Kidney (tissue), 22 donors: ENCODE measurements at places on chromosomes 2 and 18. TPM values are rescaled to one million over a fixed set of nuclear protein-coding genes. Genes with fewer than 3 reads are reported as not detected.

DNA sequence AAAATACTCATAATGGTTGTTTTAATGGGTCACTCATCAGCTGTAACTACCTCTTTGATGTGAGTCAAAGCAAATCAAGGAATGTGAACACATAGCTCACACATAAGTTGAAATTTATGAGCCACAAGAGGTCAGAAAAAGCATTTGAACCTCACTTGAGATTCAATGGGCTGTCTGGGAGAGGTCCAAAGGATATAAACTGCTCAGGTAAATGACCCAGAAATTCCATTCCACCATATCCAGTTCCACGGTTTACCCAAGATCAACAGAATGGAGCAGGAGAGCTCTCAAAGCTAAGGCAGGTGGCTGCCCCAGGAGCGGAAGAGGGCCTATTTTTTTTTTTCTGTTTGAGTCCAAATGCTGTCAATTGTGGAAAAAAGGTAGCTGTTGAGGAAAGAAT is 464.1 kb downstream of the TNS1 start:
- peak; percentile 89 for DNase-seq

GRCh38 chr2:83109284-83109683 is 1349.8 kb downstream of the SUCLG1 start:
- DNase-seq: no peak

DNA sequence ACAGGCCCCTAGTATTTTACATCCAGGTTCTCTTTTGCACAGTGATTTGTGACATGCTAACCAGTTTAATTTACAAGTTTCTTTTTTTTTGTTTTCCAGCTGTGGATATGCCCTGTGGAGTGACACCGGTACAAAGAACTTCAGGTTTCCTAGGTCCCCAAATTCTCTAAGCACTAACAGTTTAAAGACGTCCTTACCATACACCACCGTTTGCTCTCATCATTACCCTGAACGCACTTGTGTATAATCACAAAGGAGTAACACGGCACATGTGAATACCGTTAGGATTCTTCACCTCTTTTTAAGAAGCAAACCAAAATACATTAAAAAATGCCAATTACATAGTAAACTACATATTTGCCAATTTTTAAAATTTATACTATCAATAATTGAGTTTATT is 853 bp downstream of the LANCL1 start:
- DNase-seq: no peak

DNA sequence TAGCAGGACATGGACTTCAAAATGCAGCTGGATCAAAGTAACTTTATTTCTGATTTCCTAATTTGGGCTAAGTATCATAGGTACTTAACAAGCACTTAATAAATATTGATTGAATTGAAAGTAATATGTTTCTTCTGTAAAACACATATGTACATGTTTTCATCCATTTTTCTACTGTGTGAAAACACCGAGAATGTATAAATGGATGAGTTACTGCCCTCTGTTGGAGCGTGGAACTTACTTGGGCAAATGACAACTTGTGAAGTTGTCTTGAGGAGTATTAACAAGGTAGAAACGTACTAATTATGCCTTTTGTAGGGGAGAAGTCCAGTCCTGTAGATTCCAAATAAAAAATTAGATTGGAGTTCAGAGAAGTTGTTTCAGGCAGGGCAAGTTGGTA is 87.2 kb downstream of the PHLPP1 start:
- no peak for DNase-seq

DNA sequence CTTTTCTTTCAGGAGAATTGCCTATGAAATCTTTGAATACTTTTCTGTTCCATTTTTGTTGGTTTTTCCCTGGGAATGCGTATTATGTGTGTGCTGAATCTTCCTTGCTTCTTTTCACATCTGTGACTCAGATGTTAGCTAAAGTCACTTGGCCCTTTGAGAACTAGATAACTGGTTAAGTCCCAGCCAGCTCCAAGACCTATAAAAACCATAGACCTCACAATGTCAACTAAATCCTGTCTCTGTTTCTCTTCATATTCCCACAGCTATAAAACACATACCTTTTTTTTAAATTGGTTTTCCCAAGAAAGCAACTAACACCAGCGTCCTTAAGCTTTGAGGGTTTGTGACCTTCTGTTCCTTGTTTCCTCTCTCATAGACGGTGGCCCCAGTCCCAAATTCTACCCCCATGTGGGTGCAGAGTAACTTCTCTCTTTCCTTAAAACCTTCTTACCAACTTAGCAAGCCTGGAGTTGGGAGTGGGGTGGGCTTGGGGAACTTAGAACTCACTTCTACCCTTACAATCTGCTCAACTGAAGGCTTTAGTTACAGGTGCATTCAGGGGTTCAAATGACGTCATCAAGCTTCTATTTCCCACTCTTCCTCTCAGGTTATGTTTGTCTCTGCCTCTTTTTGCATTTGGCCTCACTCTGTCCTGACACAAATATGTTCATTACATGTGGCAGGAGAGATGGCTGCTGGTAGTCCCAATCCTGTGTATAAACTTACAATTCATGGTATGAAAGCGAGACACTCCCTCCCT is 58.1 kb upstream of the TGIF1 start:
- DNase-seq: no peak

- DNase-seq: no peak
These were observed 21.9 kb downstream of the NRP2 start for GRCh38 chr2:205704127-205704741.

DNA sequence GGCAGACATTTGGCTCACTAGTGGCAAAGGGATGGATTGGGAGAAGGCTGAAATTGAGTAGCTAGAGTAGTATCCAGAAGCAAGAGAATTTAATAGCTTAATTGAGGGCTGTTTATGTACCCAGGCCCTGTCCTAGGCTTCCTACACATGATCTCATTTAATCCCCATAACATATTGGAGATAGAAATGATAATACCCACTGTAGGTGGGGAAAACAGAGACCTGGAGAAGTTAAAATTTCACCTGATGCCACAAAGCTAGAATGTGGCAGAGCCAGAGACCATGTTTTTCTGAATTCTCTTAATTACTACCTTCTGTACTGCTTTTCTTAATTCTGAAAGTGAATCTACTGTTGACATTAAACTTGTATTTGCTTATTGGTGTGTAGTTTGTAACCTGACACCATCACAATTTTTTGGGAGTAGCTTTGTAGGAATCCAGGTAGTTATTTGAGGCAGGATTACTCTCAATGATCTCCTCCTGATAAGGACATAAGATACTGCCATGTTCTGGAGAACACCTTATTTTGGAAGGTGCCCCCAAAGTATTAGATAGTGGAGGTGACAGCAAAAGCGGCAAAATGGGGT is 42.2 kb downstream of the RAB10 start:
- DNase-seq: peak; percentile 9

GRCh38 chr2:75276093-75277029 is 77.0 kb upstream of the TACR1 start:
- DNase-seq: no peak

GRCh38 chr2:204670124-204670523 is 124.8 kb downstream of the PARD3B start:
- DNase-seq: no peak

- no peak for DNase-seq
These were observed 437.2 kb upstream of the PKDCC start for GRCh38 chr2:41610501-41611190.

DNA sequence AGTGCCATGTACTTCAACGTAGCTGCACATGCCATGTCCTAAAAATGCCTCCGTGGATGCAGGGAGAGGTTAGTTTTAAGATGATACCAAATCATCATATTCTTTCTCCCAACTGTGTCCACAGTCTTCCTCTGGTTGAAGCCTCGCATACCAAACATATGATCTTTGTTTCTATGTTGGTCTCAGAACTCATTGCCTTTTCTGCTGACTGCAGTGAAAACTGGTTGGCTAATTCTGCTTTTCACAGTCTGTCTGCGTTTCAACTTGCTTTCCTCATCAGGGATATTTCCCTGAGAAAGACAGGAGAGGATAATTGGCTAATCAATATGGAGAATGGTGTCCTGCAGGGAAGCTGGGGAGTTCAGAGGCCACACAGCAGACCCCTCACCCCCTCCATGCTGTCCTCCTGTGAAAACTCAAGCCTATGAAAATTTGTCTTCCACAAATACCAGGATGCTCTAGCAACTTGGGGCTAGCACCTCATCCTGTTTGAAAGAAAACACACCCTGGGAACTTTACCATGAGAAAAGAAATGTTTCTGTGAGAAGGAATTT is 192.2 kb upstream of the PXDN start:
- no peak for DNase-seq

DNA sequence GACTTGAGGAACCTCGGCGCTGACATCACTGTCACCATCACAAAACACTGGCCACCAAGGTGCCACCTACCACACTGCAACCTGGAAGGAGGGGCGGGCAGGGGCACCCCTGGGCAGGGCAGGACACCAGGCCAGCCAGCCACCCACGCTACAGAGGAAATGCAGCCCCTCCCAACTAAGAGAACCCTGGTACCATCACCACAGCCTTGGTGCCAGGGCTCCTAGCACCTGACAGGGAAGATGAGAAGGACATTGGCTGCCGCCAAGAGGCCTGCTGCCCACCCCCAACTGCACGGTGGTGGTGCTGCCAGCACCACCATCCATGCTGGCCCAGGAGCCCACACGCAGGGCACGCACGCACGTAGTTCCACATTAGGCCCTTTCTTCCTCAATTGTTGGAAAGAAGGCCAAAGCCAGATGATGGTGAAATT is 88.7 kb downstream of the HDAC4 start:
- no peak for DNase-seq

- no peak for DNase-seq
These were observed 83.0 kb upstream of the RAB6C start for GRCh38 chr2:129896226-129897100.

DNA sequence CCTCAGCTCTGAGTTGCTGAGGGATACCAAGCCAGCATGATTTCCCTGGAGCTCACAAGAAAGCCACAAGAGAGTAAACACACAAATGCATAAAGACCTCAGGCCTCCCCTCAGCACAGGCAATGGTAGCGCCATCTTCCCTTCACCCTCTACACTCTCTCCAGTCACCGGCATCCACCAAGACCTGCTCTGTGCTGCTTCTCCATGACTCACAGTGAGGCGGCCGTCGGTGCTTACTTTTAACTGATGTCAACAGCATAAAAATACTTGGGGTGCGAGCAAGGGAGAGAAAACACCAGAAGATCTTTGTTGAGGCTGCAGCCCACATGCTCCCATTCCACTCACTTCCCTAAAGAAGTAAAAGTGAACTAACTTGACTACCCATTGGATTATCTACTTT is 46.7 kb downstream of the L3MBTL4 start:
- DNase-seq: no peak

DNA sequence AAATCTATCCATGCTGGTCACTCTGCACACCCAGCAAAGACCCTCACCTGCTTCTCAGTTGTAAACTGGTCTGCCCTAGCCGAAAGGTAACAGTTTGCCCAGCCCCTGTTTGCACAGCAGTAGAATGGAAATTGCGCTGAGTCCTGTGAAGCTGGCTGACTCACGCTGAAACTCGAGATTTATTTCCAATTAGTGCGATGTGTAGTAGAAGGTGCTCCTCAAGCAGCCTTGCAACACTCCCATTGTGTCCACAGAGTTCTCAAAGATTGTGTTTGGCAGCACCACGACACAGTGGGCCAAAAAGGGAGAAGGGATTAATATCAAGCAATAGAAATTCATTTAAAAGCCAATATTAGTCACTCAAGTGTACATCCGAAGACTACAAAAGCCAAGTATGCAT is 21.7 kb upstream of the APCDD1 start:
- DNase-seq: no peak

GRCh38 chr2:33484042-33484621 is 7.7 kb downstream of the RASGRP3 start:
- no peak for DNase-seq

DNA sequence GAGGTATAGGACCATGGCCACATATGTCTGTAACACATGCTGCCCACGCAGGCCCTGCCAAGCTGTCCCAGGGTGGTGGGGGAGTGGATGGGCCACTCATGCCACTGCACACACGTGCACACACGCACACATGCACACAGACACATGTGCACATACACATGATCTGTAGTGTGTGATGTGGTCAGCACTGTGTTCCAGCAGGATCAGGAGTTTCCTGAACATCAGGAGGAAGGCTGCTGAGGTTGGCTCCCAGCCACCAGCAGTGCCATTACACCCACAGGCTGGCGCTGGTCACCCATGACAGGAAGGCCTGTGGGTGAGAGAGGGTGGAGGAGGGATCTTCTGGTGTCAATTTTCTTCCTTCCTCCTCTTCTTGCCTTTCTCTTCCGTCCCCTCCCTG is 44.7 kb downstream of the POMC start:
- DNase-seq: no peak

DNA sequence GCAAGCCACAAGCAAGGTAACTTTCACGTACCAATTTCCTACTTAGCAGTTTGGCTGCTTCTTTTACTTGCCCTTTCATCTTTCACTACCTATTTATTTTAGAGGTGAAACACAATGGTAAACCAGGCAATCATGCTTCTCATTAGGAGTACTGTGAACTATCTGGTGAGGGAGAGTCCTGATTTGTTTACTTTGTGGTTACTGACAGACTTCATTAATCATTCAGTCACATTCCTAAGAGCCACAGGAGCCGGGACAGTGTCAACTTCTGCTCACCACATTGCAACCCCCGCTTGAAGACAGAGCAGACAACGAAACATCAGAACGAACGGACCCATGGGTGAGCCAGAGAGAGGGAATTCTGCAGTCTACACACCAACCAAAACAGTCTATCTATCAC is 28.8 kb downstream of the TUBB6 start:
- DNase-seq: peak; percentile 29

DNA sequence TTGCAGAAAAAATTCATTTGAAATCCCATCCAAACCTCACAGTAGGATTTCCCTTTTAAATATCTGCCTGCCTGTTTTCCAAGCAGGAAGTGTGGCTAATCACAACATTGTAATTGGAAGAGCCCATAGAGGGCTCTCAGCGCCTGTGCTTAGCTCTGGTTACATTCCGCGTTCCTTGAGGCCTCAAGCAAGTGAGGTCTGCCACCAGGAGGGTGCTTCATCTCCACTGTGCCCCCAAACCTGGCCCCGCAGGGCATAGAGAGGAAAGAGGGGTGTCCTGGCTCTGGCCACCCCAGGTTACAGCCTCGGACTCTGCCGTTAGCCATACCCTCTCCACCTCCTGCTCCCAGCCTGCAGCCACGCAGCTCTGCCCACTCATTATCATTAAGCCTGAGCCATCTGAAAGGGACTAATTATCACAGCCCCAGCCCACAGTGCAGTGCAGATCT is 214.8 kb downstream of the SP3 start:
- no peak for DNase-seq

GRCh38 chr2:161369311-161369710 is 46.8 kb upstream of the TBR1 start:
- DNase-seq: no peak

Gene ABHD3
- total RNA-seq: 18.9 TPM

Gene TUBA3E
- not detected for total RNA-seq

Gene IL1R1
- 95.9 TPM for total RNA-seq

Gene POTEC
- not detected for total RNA-seq

Gene CDH7
- total RNA-seq: not detected

Gene ZEB2
- total RNA-seq: 136 TPM

Gene CABLES1
- 40.5 TPM for total RNA-seq

Gene HSPD1
- 157 TPM for total RNA-seq

Gene UNC80
- 0.06 TPM for total RNA-seq
